ENCODE measurements at places on chromosomes 2 and 18. TPM values are rescaled to one million over a fixed set of nuclear protein-coding genes. Genes with fewer than 3 reads are reported as not detected.

Gene FAM228A
- polyA plus RNA-seq, result 1.2 TPM

Gene GPR75
- 1.3 TPM for polyA plus RNA-seq

Gene EPB41L3
- polyA plus RNA-seq, result 119 TPM

Gene SKA1
- polyA plus RNA-seq, result 2.8 TPM
